ENCODE measurements at places on chromosomes 12 and 14.

DNA sequence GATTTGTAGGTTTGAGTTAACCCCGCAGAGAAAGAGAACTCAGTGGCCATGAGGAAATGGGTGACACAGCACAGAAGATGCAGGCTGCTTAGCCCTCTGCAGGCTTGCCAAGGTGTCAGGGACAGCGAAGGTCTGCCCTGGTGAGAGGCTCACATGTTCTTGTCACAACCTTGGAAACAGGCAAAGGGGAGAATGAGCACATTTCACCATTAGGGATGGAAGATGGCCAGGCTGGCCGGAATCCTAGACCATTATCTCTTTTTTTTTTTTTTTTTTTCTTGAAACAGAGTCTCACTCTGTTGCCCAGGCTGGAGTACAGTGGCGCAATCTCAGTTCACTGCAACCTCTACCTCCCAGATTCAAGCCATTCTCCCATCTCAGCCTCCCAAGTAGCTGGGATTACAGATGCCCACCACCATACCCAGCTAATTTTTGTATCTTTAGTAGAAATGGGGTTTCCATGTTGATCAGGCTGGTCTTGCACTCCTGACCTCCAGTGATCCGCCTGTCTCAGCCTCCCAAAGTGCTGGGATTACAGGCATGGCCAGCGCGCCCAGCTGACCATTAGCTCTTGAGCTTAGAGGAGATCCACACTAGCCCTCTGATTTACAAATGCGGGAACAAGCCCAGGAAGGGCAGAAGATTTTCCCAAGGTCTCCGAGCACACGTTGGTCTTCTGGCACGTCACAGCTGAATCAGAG lies 34.6 kb downstream of the LTBP2 start:
- no peak overlapping the region for H3K27ac ChIP-seq
- H3K4me1 ChIP-seq = no peaks in the 10 kb centered on the region
- H3K4me3 ChIP-seq = no peak overlapping the region
- no peaks in the 10 kb centered on the region for H3K36me3 ChIP-seq
- no peaks in the 10 kb centered on the region for H3K27me3 ChIP-seq
- DNase-seq = no peak

DNA sequence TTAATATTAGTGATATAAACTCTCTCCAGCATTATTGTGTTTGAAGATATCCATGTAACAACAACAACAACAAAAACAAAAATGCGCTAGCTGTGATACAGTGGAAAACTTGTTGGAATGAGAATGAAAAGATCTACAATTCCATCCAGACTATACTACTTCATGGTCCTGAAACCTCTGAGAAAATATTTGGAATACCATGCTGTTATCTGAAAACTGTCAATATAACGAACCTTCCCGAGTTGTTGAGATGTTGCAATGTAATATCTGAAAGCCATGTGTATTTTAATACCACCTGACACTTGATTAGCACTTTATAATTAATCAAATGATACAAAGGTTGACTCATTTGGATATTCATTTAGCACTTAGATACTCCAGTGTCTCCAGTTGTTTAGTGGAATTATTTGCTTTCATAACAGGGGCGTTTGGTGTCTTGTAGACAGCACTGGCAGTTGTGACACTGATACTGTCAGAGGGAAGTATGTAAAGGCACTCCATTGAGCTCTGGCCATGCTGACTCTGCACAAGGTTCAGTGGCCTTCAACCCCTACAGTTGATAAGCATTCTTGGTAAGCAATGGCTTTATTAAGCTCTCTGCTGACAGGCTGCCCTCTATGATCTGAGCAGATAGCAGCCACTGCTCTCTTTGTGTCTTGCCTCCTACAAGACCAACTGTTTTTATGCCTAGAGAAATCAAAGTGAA lies 447.1 kb upstream of the SEL1L start:
- H3K4me1 ChIP-seq = no peaks in the 10 kb centered on the region
- DNase-seq = no peak
- H3K4me3 ChIP-seq = no peak overlapping the region
- H3K36me3 ChIP-seq = no peaks in the 10 kb centered on the region
- H3K27ac ChIP-seq = no peak overlapping the region
- no peaks in the 10 kb centered on the region for H3K27me3 ChIP-seq

DNA sequence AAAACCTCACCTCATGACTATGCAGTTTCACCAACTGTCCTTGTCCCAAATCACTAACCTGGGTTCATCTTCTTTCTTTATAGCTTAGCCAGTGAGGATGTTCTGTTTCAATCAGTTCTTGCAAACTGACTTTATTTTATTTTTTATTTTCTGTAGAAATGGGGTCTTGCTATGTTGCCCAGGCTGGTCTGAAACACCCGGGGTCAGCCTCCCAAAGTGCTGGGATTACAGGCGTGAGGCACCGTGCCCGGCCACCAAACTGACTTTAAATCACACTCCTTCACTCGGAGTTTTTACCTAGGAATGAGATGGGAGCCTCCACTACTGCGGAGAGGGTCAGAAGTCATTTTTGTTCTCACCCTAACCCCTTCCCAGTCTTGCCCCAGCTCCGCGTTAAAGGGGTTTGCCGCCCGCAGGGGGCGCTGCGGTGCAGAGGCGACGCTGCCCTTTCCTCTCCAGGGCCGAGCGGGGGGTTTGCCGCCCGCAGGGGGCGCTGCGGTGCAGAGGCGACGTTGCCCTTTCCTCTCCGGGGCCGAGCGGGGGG lies 7.0 kb upstream of the B4GALNT3 start:
- peak; percentile 20 for DNase-seq
- peaks cover 10% of the 10 kb centered on the region for H3K36me3 ChIP-seq
- H3K27me3 ChIP-seq = no peaks in the 10 kb centered on the region
- no peak overlapping the region for H3K4me3 ChIP-seq
- no peaks in the 10 kb centered on the region for H3K4me1 ChIP-seq
- no peak overlapping the region for H3K27ac ChIP-seq

GRCh38 chr12:127809275-127809674 lies 457.7 kb upstream of the TMEM132C start:
- no peaks in the 10 kb centered on the region for H3K36me3 ChIP-seq
- H3K27ac ChIP-seq = no peak overlapping the region
- no peak for DNase-seq
- H3K4me1 ChIP-seq = no peaks in the 10 kb centered on the region
- no peak overlapping the region for H3K4me3 ChIP-seq

- no peaks in the 10 kb centered on the region for H3K36me3 ChIP-seq
- no peak overlapping the region for H3K27ac ChIP-seq
- H3K4me3 ChIP-seq = no peak overlapping the region
- no peak for DNase-seq
- no peaks in the 10 kb centered on the region for H3K4me1 ChIP-seq
These were observed 149.6 kb upstream of the DYRK2 start for GRCh38 chr12:67498991-67499390.

DNA sequence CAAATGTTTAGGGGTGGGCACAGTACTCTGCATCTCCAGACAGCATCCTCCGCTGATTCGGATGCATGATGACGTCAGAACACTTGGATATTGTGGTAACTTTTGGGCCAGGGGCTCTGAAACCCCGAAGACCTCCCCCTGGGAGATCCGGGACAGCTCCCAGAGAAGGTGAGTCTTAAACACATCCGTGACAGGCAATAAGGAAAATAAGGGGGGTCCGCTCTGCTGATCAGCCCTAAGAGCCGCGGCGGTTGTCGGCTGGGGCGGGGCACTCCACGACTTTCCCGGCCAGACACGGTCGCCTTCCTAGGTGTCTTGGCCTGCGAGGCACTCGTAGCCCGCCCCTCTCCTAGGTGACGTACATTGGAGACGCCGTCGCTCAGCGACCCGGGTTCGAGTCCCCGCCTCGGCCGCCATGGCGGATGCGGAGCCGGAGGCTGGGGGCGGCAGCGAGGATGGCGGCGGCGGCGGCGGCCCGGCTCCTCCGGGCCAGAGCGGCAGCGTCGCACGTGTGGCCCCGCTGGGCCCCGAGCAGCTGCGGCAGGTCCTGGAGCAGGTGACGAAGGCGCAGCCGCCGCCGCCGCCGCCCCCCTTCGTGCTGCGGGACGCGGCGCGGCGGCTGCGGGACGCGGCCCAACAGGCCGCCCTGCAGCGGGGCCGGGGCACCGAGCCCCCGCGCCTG lies at the start of gene ZNF839:
Gene ZNF839 (plus strand): TSS at position 396 of the 682 bp plus-strand sequence. CDS start 20 bp downstream, at position 416.
- peak within 1 kb of the TSS; percentile 88 for H3K4me3 ChIP-seq
- DNase-seq = peak; percentile 90
- no peaks in the 10 kb centered on the region for H3K36me3 ChIP-seq
- no peaks in the 10 kb centered on the region for H3K27me3 ChIP-seq
- H3K4me1 ChIP-seq = no peaks in the 10 kb centered on the region

DNA sequence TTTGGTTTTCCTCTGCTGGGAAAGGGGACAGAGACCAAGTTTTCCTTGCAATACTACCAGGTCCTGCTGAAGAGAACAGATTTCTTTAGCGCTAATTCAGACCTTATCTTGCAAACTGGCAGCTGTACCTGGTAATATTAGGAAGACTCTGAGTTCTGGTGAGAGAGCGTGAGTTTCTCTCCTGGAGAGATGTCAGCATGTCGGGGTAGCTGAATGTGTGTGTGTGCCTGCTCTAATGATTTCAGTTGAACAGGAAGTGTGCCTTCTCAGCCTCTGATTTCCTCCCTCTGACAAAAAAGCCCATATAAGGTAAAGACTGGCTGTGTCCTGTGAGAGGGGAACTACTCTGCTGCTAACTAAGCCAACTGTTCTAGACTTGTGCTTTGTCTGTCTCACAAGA lies 10.3 kb upstream of the ERP27 start:
- DNase-seq = no peak
- no peak overlapping the region for H3K4me3 ChIP-seq
- H3K4me1 ChIP-seq = peaks cover 6% of the 10 kb centered on the region
- H3K27me3 ChIP-seq = no peaks in the 10 kb centered on the region
- no peak overlapping the region for H3K27ac ChIP-seq

DNA sequence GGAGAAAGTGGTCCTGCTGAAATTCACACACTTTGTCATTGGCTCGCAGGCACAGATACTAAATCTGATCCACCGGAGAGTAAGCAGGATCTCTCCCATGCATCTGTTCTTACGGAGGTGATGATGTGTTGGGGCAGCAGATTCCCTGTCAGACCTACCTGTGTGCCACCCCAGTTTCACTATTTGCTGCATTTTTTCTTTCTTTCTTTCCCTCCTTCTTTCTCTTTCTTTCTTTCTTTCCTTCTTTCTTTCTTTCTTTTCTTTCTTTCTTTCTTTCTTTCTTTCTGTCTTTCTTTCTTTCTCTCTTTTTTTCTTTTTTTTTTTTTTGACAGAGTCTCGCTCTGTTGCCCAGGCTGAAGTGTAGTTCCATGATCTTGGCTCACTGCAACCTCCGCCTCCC lies 37.4 kb downstream of the WSCD2 start:
- no peak overlapping the region for H3K4me3 ChIP-seq
- H3K36me3 ChIP-seq = no peaks in the 10 kb centered on the region
- H3K27me3 ChIP-seq = no peaks in the 10 kb centered on the region

DNA sequence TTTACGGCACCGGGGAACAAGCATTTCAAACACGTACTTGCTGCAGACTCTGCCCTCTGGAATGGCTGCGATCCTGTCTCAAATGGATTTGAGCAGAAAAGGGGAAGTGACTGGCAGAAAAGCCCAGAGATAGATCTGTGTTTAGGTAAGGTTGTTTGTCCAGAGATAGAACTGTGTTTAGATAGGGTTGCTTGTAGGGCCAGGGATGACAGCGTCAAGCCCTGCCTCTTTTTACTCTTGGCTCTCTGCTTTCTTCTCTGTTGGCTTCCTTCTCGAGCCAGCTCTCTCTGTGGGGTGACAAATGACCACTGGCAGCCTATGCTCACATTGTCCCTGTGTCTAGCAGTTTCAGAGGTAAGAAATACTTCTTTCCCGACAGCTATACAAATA lies 11.4 kb downstream of the DGLUCY start:
- peaks cover 27% of the 10 kb centered on the region for H3K36me3 ChIP-seq
- H3K4me3 ChIP-seq = no peak overlapping the region
- no peaks in the 10 kb centered on the region for H3K27me3 ChIP-seq
- H3K4me1 ChIP-seq = no peaks in the 10 kb centered on the region
- DNase-seq = no peak
- no peak overlapping the region for H3K27ac ChIP-seq

DNA sequence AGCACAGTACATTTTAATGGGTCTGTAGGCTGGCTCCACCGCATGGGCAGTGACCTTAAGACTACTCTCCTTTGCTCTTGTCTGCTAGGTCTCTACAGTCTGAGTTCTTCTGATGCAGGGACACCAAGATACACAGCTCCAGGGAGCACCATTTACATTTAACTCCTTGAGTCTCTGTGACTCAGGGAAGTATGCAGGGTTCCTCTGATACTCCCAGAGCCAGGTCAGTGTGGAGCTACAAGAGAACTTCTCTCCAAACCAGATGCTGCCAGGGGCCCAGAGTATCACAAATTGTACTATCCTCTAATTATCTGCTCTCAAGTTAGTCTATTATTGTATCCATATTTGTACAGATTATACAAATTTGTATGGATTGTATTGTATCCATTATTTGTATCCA lies 15.2 kb downstream of the ZFP36L1 start:
- H3K4me3 ChIP-seq = no peak overlapping the region
- DNase-seq = no peak
- H3K27me3 ChIP-seq = no peaks in the 10 kb centered on the region
- no peak overlapping the region for H3K27ac ChIP-seq
- no peaks in the 10 kb centered on the region for H3K4me1 ChIP-seq
- no peaks in the 10 kb centered on the region for H3K36me3 ChIP-seq

DNA sequence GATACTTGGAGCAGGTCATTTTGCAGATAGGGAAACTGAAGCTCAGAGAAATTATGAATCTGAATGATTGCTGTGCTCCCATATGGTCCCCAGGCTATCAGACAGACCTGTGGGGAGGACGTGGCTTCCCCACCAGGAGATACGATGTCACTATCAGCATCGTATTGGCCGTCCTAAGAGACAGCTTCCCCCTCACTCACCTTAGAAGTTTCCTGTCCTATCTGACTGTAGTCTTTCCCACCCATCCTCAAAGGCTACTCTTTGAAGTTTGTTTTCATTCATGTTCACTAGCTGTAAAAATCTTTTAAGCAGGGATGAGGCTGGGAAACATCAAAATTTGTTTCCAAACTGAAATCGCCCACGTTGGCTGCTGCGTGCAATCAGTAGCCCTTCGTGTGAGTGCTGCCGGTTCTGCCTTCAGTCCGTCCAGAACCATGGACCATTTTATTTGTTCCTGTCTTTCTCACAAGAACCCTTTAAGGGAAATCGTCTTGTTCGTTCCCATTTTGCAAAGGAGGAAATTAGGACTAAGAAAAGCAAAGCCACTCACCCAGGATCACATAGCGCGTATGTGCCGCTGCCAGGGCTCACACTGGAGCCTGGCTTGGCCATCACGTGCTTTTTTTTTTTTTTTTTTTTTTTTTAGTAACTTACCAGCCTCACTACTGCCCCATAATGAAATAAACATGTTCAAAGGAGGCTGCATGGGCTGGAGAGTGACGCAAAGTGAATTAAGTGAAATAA lies 1.0 kb upstream of the KDM2B start:
- peak overlapping the region; percentile 98 for H3K4me3 ChIP-seq
- no peak for DNase-seq
- peak overlapping the region; percentile 70 for H3K27ac ChIP-seq
- no peaks in the 10 kb centered on the region for H3K27me3 ChIP-seq

DNA sequence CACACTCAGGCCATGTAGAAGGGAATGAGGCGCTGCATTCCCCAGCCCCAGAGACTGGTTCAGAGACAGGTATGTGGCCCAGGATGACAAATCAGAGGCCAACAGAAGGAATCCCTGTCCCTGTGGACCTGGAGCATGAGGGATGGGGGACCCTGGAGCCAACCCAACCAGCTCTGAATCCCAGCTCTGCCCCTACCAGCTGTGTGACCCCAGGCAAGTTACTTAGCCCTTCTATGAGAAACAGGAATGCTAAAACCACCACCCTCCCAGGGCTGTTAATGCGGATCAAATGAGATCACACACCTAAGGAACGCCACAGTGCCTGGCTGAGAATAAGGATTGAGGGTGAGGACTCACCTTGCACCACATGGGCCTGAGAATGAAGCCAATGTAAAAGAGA lies 15.6 kb downstream of the ITPK1 start:
- H3K27ac ChIP-seq = no peak overlapping the region
- no peak overlapping the region for H3K4me3 ChIP-seq
- no peaks in the 10 kb centered on the region for H3K36me3 ChIP-seq
- no peak for DNase-seq

Measured in H9 (cell line).